Activated CD4-positive, CD25-positive, alpha-beta regulatory T cell (primary cell): ENCODE measurements at places on chromosomes 16 and 17.

GRCh38 chr17:67993998-67994361, 2.3 kb downstream of the C17orf58 start:
- DNase-seq, result no peak

DNA sequence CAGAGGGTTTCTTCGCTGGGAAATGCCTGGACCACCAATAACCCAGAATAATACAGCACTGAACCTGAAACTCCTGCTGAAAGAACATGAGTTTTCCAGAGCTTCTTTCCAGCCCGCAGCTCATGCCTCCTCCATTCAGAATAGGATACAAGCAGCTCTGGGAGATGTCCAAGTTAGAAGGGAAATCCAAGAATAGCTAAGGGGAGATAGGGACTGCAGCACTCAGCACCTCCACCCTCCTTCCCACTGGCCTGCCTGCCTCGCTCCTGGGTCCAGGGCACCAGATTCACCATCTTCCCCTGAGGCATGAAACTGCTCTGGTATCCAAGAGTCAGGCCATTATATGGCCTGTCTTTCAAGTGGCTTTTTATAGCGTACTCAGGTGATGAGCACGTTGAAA, 4.1 kb downstream of the KRT31 start:
- no peak for DNase-seq

DNA sequence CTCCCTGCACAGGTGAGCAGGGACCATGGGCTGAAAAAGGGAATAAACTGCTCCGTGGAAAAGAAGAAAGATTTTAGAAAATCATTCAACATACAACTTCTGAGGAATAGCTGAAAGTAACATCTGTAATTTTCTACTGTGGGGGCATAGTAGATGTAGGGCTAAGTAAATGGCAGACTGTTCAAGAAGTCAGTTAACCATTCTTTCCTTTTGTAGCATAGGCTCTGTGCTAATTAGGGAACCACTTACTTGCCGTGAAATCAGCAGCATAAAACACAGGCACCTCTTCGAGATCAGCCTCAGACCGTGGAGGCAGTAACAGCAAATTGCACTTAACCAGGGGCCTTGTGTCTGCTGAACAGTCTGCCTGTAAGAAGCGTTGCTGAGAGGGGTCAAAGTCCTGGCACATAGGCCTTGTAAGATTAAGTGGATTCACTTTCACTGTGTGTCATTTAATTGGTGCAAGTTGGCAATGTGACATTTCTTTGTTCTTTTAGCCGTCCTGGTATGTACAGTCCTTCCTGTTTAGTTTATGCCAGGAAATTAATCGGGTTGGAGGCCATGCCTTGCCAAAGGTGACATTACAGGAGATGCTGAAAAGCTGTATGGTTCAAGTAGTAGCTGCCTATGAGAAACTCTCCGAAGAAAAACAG, 10.4 kb downstream of the COG1 start:
- DNase-seq, result no peak

DNA sequence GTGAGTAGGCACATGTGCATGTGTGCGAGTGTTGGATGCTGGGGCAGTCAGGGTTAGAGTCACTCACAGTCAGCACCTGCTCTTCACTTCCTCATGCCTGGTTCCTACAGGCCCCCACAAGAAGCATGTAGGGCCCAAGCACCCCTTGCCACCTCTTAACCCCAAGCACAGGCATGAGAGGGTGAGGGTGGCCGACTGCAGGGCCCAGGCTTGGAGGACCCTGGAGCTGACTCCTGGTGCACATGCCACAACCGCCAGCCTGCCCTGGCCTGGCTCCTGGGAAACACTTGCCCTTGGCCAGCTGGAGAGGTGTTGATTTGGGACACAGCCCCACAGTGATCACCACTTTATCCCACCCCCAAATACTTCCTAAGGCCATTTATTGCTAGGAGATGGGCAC, 16.9 kb upstream of the CDRT15L2 start:
- no peak for DNase-seq

DNA sequence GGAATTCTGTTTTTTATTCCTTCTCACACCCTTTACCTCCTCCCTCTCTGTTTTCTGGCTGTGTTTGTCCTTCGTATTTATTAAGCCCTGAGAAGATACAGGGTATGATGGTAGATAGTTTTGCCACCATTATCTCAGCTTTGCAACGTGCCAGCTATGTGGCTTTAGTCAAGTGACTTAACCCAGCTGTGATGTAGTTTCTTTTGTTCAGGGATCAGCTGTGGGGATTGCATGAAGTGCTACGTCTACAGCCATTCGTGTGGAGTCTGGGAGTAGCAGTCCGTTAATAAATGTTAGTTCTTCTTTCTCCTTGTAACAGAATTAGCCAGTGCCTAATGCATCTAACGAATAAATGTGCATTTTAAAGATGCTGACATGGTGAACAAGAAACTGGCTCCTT, 128.4 kb downstream of the HAPSTR1 start:
- DNase-seq, result no peak

GRCh38 chr17:28276011-28276410, 43.0 kb upstream of the TMEM97 start:
- DNase-seq, result no peak

GRCh38 chr16:82506692-82507670, 119.8 kb upstream of the CDH13 start:
- no peak for DNase-seq

DNA sequence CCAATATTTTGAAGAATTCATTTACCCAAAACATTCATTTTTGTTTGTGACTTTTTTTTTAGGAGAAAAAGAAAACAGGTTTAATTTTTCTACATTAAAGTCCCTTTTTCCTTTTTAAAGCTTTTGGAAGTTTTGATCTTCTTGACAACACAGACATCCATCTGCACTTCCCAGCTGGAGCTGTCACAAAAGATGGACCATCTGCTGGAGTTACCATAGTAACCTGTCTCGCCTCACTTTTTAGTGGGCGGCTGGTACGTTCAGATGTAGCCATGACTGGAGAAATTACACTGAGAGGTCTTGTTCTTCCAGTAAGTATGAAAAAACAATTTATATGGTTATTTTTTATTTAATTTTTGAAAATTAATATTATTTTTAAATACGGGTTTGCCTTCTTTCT, 37.2 kb downstream of the SIAH1 start:
- DNase-seq, result no peak

GRCh38 chr16:50640391-50640790, 40.7 kb downstream of the SNX20 start:
- DNase-seq, result no peak
